ENCODE measurements at places on chromosomes 11 and 22.

DNA sequence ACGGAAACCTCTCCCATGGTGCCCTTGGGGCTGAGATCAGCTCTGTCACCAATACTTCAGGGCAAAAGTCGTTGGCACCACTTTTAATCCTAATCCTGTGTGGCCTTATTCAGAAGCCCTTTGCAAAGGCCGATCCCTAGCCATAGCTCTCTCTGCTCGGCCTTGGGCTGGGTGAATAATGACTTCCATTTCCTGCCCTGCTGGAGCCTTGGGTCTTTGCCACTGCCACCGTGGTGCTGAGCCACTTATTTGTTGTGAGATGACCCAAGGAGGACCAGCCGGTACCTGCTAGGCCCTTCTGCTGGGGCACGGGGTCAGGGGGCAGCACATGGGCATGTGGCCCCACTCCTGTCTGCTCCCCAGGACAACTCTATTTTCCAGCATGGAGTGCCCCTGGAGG lies 188.2 kb downstream of the ST3GAL4 start:
- no peak for DNase-seq

DNA sequence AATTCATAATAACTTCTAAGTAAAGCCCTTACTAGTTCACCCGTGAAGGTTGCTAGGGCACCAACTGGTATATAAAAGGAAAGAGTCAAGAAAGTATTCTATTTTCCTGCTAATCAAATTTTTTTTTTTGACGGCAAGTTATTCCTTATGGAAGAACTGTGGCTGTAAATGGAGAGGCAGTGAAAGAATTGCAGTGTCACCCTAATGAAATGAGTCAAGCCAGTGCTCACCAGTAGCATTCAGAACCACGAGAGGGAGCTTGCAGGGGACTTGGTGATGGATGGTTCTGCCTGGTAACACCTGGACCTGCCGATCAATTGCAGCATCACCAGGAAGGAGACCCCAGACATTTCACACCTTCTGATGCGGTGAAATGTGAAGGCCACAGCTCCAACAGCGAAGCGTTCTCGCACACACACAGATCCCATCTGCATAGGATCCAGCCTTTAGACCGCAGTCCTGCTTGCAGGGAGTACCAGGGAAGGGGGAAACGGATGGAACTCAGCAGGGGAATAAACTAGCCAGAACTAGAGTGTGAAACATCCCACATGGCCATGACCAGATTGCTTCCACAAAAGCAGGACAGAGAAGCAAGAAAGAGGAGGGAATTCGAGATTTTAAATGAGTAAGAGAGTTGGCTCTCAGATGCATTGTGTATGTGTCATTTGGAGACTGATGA lies 326.2 kb downstream of the TBC1D22A start:
- DNase-seq, result no peak

GRCh38 chr11:131776211-131776610 lies 405.8 kb downstream of the NTM start:
- no peak for DNase-seq

- no peak for DNase-seq
These were observed 8.0 kb downstream of the RAC2 start for GRCh38 chr22:37235897-37236607.

DNA sequence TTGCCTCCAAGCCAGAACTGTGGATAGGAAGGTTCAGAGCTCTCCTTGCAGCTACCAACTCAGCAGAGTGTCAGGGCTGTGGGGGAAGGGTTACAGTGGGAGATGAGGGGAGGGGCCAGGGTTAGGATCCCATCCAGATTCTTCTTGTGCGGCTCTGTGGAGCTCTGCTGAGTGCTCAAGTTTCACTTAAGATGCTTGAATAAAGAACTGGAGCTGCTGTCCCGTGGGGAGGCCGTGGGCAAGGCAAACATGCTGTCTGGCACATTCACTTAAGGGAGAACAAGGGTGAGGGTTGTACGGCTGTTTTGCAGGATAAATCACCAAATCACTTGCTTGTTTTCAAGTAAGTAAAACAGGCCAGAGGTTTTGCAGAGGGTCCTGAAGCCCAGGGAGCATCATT lies 197.1 kb downstream of the FAM76B start:
- no peak for DNase-seq

DNA sequence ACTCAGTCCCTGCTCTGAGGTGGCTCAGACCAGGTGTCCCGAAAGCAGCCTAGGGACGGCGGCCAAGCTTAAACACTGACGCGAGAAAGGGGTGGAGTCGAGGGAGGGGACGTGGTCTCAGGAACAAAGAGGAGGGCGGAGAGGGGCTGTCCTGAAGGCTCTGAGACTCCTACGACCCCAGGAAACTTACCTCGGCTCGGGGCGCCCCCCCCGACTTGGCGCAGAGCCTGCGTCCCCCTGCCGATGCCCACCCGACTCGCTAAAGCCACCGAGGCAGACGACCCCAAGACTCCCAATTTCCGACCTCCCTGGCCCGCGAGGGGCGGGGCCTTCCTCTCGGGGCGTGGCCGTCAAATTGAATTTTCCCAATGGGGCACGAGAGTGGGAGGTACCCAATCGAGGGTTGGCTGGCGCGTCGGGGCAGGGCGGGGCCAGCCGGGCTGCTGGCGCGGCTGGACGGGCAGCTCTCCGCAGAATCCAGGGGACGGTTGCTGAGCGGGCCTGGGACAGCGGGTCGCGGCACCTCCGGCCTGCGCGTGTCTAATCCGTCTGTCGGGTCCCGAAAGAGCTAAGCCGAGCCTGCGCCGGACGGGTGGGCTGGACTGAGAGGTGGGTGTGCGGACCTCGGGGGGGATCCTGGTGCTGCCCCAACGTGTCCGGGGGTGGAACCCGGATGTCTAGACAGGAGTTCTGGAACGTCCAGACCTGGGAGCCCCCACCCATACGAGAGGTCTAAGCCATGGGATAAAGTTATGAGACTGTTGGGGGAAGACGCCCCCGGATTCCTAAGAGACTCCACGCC lies at the start of gene SMTN:
SMTN (plus strand) TSS at position 471 of the 802 bp plus-strand sequence. CDS start 1,941 bp downstream, outside the sequence.
- DNase-seq, result peak; percentile 94

- no peak for DNase-seq
These were observed 1.7 kb upstream of the CALCA start for GRCh38 chr11:14973621-14974514.

GRCh38 chr11:72696866-72697700 lies 22.9 kb upstream of the PDE2A start:
- no peak for DNase-seq

DNA sequence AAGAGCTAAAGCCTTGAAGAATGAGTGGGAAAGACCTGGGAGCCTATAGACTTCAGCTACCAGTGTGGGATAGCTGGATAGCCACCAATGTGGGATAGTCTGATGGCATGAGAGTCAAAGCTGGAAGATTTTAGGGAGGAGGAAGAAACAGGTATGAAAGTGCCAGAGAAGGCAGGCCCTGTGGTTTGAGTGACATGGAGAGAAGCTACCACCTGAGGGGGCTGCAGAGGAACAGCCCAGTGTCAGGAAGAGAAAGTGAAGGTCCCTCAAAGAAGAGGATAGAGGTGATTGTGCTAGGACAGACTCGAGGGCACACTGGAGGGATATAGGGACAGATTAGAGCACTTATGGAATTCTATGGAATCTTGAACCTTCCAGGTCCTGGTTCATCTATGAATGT lies 23.1 kb upstream of the PAX6 start:
- no peak for DNase-seq

DNA sequence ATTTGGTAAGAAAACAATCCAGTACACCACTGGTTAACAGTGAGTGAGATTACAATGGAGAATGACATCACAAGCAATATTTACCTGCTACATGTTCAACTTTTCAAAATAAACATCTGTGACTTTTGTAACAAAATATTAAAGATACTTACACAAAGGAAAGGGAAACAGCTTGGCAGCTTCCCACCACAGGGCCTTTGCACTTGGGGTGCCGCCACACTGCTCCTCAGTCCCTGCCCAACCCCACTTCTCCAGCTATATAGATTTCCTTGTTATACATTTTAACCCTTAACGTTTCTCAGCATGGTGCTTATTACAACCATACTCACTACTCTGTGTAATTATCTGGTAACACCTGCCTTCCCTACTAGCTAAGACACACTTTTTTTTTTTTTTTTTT lies 10.9 kb downstream of the KMT5B start:
- no peak for DNase-seq

DNA sequence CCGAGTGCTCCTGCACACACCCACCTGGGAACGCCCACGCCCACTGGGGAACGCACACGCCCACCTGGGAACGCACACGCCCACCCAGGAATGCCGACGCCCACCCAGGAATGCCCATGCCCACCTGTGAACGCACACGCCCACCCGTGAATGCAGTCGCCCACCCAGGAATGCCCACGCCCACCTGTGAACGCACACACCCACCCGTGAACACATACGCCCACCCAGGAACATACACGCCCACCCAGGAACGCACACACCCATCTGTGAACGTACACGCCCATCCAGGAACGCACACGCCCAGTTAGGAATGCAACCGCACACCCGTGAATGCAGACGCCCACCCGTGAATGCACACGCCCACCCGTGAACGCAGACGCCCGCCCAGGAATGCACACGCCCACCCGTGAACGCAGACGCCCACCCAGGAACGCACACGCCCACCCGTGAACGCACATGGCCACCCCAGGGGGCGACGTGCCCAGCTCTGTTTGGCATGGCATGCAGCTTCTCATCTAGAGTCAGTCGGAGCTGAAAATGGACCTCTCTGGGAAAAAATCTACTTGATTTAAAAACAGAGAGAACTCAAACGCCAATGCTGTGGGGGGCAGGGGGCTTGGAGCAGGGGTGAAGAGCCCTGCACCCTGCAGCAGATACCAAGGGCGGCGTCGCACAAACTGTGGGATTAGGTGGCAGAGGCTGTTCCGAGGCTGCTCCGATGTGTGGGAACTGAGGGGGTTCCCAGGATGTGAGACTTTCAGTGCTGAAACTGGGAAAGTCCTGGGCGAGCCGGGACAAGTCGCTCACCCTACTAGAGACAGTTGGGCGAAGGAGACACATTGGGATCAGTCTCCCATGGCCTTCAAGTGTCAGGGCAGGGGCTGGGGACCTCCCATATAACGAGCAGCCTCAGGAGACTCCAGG lies 83.3 kb downstream of the MYEOV start:
- no peak for DNase-seq

DNA sequence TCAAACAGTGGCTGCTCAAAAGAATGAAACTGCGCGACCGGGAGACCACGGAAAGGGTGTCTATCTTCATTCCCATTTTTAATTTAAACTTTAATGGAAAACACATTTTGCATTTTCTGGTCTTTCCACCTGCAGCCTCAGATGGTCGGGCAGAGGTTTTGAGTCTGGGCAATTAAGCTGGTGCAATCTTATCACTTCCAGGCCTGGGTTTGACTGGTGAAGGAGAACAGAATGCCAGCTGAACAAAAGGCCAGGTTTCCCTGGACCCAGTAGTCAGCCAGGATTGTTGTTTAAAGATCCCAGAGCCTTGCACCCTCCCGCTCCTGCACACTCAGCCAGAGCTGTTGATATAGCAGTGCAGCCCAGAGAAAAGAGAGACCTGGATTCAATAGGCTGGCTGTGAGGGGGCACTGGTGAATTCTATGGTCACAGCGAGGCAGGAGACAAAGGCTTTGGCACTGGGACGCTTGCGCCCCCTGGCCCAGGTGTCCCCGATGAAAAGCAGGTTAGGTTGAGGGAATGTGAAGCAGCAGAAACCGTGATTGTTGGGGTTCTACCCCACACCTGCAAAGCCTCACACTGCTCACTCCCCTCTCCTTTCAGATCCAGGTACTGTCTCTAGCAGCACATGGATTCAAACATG lies 83.6 kb downstream of the FLI1 start:
- DNase-seq, result no peak

GRCh38 chr22:29740216-29740615 lies 20.4 kb downstream of the CABP7 start:
- DNase-seq, result no peak

- no peak for DNase-seq
These were observed 14.5 kb downstream of the CCDC157 start for GRCh38 chr22:30371321-30371720.

GRCh38 chr22:20186183-20186870 lies 35.5 kb upstream of the CCDC188 start:
- no peak for DNase-seq

DNA sequence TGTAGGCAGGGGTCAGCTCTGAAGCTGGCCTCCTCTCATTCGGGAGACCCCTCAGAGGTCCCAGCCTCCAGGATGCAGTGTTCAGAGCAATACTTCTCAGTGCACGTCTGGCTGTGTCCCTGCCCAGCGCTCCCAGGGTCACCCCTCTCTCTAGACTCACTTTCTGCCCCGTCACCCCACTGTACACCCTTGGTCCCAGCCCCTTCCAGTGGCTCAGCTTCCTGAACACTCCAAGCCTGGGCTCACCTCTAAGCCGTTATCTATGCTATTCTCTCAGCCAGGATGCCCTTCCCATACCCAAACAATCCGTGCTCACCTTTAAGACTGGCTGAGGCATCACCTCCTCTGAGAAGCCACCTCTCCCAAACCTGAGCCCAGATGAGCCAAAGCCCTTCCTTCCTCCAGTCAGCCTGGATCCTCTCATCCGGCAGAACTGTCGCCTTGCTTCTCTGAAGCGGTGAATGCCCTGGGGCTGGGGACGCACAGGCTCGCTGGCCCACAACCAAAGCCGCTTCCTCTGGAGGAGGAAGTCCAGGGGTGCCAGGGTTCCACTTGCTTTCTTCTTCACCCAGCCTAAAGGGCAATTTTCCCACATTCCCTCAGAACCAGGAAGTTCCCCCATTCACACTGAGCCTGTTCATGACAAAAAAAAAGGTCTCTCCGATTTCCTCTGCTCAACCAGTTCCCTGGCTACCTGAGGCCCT lies 13.7 kb upstream of the CDKN1C start:
- DNase-seq, result no peak

GRCh38 chr22:50583294-50583861 lies 729 bp upstream of the CHKB start:
- no peak for DNase-seq

- DNase-seq, result no peak
These were observed 37.2 kb downstream of the FAR1 start for GRCh38 chr11:13705710-13706109.

GRCh38 chr11:72727521-72727920 lies 24.7 kb downstream of the ARAP1 start:
- DNase-seq, result no peak

DNA sequence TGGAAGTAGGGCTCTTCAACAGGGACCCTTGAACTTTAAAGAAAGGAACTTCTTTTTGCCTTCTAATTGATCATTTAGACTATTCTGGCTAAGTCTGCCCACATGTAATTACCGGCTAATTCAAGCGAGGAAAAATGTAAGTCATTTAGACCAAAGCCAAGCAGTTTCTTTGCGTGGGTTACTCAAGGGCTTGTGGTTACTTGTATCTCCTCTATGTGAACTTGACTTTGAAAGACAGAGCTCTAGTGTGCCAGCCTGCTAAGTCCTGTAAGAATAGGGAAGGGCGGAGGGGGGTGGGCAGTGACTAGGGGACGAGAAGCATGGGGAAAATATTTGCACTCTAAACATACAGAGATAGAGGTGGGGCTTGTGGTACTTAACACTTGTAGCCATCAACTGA lies 145.2 kb upstream of the TEAD1 start:
- DNase-seq, result no peak

Measured in myocyte (in vitro differentiated cells).